ENCODE measurements at places on chromosomes 11 and 22.

- no peak for DNase-seq
Observed at GRCh38 chr22:22896601-22897000, 9.0 kb downstream of the IGLL5 start.

DNA sequence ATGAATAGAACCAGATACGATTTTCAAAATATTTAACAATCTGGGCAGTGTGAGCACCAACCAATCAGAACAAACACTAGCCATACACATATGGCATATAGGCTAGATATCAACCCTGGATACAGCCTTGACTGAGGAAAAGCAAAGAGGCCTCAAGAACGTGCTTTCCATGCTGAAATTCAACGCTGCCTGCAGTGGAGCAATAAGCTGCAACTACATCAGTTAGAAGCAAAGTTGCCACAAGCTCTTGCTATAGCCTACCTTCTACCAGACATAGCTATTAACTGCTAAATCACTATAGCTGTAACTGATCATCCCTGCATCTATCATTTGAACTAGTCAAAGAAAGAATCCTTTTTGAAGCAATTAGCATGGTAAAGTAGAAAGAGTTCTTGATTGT lies 42.5 kb downstream of the DENND5A start:
- DNase-seq, result no peak

DNA sequence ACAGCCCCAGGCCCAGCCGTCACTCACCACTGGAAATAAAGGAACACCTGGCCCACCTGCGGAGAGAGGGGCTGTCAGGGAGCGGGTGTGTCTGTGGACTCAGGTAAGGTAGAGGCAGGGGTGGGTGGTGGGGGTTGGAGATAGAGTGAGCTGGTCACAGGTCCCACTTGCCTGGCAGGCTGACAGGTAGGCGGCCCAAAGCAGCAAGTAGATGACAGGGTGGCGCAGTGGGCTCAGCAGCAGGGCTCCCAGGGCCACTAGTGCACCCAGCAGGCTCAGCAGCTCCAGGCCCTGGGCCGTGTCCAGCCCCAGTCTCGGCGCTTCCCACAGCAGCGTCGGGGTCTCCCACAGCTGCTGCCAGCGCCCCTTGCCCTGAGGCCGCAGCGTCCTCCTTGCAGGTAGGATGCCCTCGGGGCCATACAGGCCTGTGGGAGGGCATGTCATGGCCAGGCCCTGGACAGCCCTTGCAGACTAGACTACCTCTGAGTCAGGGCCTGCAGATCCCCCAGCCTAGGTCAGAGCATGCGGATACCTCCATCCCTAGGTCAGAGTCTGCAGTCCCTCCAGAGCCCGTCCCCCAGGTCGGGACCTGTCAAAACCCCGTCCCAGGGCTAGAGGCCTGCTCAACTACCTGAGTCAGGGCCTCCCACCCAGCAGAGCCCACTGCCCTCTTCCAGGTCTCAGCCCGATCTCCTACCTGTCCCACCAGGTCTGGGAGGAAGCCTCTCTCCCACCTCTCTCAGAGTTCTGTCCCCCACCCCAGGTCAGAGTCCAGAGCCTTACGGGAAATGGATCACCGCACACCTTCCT lies 686 bp downstream of the LMF2 start:
- no peak for DNase-seq

DNA sequence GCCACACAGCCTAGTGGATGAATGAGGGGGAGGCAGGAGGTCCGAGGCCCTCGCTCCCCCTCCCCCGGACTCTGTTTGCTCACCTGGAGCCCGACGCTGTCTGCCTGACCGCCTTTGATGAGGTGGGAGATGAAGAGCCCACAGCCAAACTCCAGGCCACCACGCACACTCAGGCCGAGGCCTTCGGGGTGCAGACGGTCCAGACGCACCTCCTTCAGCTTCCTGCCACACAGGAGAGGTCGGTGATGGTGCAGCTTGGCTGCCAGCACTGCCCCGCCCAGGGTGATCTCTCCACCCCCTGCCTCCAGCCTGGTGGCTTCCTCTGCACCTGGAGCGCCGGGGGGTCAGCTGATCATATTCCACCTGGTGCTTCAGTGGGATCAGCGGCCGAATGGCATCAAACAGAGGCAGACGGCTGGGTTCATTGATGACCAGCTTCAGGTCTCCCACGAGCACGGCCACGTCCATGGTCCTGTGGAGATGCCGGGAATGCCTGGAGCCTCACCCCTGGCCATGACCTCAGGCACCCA lies 13.1 kb downstream of the USH1C start:
- DNase-seq, result no peak

DNA sequence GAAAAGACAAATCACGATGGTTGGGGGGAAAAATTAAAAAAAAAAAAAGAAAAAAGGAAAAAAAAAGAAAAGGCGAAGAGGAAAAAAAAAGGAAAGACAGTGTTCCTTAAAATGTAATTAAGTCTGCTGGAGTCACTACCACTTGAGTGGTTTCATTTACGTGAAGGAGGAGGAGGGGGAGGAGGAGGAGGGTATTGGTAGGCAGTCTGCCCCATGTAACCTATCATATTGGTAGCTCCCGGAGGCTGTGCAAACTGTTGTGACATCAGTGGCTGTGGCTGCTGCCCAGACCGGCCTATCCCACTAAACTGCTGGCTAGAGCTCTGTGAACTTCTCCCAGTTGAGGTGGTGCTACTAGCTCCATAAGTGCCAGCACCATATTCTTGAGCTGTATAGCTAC lies 17.9 kb downstream of the KDELR3 start:
- DNase-seq, result no peak

DNA sequence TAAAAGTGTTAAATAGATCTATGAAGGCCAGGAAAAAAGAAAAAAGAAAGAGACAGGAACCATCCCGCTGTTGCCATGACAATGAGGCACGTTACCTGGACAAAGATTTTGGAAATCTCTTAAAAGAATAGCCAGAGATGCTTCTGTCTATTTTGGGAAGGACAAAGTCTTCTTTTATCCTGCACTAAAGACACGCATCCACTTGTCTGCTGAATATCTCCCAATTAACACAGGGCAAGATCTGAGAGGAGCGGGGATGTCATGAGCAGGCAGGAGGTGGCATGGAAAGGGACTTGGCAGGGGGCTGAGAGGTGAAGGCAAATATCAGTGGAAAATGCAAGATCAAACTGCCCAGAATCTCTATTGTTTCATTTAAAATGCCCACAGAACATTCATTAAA lies 153.8 kb upstream of the BLID start:
- no peak for DNase-seq

Measured in putamen (tissue), 1 donor.